ENCODE measurements at places on chromosomes 12 and 14. TPM values are rescaled to one million over a fixed set of nuclear protein-coding genes. Genes with fewer than 3 reads are reported as not detected.

SLC7A8 gene
- 56.9 TPM for total RNA-seq

LALBA gene
- not detected for total RNA-seq

SLC25A21 gene
- 0.70 TPM for total RNA-seq

RDH11 gene
- 53.6 TPM for total RNA-seq

CPM gene
- 45.4 TPM for total RNA-seq

FOXM1 gene
- 7.2 TPM for total RNA-seq

CLEC6A gene
- not detected for total RNA-seq

HEATR5A gene
- total RNA-seq, result 134 TPM

CLEC4A gene
- total RNA-seq, result 10.1 TPM

DENND5B gene
- total RNA-seq, result 57.5 TPM

KLRK1 gene
- total RNA-seq, result 3.3 TPM

C14orf180 gene
- not detected for total RNA-seq

DNA sequence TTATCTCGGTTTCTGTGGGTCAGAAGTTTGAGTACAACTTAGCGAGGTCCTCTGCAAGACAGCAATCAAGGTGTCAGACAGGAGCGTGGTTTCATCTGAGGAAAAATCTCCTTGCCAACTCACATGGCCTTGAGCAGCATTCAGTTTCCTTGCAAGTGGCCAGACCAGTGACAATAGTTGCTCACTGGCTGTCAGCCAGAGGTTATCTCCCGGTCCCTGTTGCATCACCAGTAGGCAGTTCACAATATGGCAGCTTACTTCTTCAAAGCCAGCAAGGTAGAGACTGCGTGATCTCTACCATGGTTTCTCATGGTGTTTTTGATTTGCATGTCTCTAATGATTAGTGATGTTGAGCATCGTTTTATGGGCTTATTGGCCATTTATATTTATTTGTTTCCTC, 143.8 kb upstream of the DAAM1 start:
- DNase-seq, result no peak

DNA sequence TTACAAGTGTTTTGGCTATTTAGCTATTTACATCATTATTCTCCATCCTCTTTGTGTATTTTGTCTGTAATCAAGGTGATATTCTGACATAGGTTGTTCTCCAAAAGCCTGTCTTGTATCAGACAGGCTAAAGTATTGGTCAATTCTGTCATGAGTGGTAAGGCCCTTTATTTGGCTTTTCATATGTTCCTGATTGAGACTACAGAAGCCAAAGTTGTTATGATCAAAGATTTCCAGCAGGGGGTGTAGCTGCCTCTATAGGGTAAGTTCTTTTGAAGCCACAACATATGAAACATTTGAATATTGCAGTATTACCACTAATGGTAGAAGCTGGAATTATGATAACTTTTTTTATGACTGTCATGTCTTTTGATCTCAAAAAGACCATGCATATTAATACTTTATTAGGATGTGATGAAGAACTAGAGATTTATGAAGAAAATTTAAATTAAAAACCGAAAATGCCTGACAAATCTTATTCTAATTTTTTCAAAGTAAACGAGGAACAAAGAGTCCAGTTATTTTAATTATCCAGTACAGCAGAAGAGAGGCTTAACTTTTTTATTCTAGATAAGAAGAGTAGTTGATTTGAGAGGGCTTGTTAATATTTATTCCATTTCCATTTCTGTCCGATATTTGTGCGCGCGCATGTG, 3.4 kb upstream of the ARHGAP5 start:
- DNase-seq, result peak; percentile 54

DNA sequence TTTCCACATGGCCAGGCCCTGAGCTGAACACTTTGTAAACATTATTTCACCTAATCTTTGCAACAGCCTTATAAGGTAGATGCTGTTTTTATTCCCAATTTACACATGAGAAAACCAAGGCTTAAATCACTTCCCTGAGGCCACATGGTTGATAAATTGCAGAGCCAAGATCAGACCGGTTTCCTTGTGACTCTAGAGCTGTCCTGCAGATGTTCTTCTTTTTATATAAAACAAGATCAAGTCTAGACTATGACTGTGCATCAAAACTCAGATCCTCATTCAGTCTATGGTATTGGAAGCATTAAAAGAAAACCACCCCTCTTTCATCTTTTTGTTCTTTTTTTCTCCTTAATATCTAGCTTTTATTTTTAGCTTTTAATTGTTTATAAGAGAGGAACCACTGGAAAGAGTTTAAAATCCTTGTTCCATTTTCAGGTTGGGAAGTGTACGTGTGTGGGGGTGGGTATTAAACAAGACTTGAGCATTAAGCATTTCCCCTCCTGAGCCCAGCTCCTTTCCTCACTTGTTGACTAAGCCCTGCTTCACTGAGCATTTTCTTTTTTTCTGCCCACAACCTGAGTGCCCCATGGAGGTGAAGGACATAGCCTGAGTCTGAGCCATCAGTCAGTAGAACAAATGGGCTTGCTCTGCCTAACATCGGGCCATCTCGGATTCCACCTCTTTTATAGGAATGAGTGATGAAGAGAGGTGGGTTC, 45.4 kb downstream of the GPATCH2L start:
- no peak for DNase-seq

- no peak for DNase-seq
Observed at GRCh38 chr14:26820138-26820537, 222.3 kb upstream of the NOVA1 start.

DNA sequence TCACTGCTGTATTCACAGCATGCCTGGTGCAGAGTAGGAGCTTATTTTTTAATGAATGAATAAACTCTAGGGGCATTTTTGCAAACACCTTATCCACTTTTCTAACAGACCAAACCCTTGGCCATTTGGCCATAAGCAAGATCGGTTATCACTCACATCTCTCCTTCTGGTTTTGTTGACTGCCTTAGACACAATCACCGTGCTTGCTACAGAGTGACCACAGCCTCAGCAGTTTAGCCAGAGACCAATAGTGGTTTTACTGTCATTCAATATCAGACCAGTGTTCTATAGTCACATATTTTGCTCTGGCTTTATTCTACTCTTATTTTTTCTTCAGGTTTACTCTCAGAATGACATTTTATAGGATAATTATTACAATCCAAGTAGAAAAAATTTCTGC, 2.2 kb downstream of the KLRB1 start:
- no peak for DNase-seq

GRCh38 chr14:77281852-77282410, 10.9 kb upstream of the NGB start:
- DNase-seq, result no peak

DNA sequence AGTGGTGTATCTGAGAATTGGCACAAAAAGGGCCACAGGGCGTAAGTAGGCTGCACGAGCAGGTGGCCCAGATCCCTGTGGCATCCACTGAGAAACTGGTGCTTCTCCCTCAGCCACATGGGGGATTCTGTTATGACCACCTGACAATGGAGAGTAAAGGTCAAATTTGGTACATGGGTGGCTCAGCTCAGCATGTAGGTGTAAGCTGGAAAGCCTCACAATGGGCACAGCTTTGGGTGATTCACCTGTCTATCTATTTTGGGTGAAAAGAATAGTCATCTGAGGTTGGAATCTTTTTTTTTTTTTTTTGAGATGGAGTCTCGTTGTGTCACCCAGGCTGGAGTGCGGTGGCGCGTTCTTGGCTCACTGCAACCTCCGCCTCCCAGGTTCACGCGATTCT, 163.4 kb upstream of the TMEM260 start:
- no peak for DNase-seq

DNA sequence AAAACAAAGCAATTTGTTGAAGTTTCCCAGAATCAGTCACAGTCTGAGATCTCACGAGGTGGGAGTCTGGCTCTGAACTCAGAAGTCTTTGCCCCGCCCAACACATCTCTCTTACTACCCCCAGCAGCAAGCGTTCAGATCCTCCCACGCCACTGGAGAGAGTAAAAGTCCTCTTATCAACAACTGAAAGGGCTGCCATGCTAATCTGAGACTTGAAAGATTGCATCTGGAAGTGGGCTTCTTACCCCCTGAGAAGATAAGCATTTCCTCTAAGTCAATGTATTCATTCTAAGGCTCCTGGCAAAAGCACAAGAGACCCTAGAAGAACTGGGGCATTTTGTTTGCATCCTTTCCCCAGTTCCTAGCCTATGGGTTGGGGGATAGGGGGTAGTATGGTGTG, 34.1 kb upstream of the STON2 start:
- DNase-seq, result no peak

GRCh38 chr14:69542311-69542710, 32.4 kb downstream of the CCDC177 start:
- no peak for DNase-seq

- no peak for DNase-seq
Observed at GRCh38 chr12:97159377-97159776, 252.3 kb downstream of the NEDD1 start.

GRCh38 chr14:56342494-56342942, 224.3 kb downstream of the PELI2 start:
- DNase-seq, result no peak

GRCh38 chr12:6310771-6311610, 509 bp downstream of the PLEKHG6 start:
- DNase-seq, result no peak

GRCh38 chr12:50224026-50224692, 57.0 kb upstream of the CERS5 start:
- no peak for DNase-seq

GRCh38 chr12:2457215-2457932, 337.4 kb upstream of the FKBP4 start:
- no peak for DNase-seq

- DNase-seq, result no peak
Observed at GRCh38 chr14:33811721-33812120, 139.2 kb downstream of the EGLN3 start.
